ENCODE measurements at places on chromosomes 12 and 14.

DNA sequence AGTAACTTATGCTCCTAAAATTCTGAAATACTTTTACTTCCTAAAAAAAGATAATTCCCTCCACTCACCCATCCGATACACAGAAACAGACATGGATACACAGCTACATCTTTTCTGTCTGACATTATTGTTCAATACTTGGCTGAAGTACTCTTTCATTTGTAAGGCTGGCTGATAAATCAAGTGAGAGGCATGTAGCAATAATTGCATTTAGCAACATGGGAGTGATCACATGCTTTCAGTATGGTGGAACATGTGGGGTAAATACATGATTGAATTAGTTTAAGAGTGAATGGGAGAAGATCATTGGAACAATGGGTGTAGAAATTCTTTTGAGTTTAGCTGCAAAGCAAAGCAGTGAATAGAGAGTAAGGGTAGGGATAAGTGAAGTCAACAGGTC, 25.6 kb downstream of the PTPRQ start:
- no peak overlapping the region for H3K27ac ChIP-seq
- DNase-seq = no peak
- H3K27me3 ChIP-seq = no peaks in the 10 kb centered on the region
- H3K4me3 ChIP-seq = no peak overlapping the region
- H3K4me1 ChIP-seq = no peaks in the 10 kb centered on the region

DNA sequence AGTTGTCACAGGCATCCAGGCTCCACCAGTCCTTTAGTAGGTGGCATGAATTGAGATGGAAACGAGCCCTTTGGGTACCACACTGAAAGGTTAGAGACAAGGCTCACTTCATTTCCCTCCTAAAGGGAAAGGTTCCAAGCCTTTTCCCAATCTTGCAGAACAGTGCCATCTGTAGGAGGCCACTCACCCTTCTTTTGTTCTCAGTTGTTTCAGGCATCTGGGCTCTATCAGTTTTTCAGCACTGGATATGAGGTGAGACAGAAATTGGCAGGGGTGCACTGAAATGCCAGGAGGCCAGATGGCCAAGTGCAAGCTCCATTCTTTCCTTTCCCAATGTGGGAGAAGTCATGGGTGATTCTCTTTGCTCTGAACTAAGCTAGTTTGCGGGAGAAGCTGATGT, 15.2 kb downstream of the FBXO33 start:
- peaks cover 6% of the 10 kb centered on the region for H3K36me3 ChIP-seq
- peak; percentile 81 for DNase-seq
- H3K4me1 ChIP-seq = no peaks in the 10 kb centered on the region

DNA sequence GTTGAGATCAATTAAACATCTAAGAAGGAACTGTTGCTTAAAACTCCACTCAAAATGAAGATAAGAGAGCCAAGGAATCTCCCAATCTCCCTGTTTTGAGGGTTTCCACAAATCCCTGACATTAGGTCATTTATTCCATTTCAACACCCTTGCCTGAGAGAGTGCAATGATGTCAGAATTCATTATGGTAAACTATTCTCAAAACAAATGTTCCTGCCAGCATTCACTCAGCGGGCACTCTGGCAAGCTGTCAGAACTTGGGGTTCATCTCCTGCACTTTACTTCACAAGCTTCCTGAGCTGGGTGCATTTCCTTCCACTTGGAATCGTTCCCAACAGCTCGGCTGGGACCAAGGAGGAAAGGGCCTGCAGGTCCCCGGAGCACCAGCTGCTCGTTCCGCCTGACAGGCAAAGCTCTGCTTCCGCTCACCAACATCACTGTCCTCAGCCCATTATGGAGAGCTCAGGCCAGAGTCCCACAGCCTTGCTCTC, 117.8 kb downstream of the TTC7B start:
- H3K4me3 ChIP-seq = no peak overlapping the region
- no peak overlapping the region for H3K27ac ChIP-seq
- no peaks in the 10 kb centered on the region for H3K27me3 ChIP-seq
- H3K4me1 ChIP-seq = no peaks in the 10 kb centered on the region
- no peak for DNase-seq

DNA sequence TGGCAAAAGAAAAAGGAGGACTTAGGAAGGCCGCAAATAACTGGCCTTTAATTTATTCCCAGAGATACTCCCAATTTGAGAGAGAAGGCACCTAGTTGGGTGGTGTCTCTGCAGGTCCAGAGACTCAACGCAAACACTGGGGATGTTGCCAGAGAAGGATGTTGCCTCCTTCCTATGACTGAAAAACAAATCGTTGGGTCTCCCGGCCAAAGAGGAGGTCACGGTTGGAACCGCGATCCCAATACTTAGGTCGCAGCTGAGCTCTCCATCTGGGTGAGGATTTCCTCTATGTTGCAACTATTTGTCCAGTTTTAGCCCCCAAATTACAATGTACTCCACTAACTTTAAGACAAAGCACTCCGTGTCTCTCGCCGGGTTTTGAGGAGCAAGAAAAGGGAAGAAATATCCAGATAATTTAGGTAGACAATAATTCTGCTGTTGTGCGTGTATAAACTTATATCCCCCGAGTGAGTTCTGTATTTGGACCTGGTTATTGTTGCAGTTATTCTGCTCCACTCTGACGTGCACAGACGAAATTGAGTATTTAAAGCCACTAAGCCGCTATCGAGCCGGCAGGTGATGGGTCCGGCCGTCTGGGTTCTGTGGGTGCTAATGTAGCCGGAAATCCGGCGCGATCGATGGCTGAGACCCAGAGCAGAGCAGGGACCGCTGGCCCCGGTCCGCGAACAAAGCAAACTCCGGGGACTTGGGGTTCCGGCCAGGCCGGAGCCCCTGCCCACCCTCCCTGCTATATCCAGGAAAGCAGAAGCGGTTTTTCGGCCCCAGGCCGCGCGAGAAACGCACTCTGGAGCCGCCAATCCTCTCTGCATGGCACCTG, 5.7 kb downstream of the HOXC12 start:
- H3K36me3 ChIP-seq = no peaks in the 10 kb centered on the region
- H3K4me1 ChIP-seq = no peaks in the 10 kb centered on the region
- DNase-seq = peak; percentile 76
- H3K27me3 ChIP-seq = peaks cover 100% of the 10 kb centered on the region
- H3K4me3 ChIP-seq = no peak overlapping the region
- no peak overlapping the region for H3K27ac ChIP-seq

DNA sequence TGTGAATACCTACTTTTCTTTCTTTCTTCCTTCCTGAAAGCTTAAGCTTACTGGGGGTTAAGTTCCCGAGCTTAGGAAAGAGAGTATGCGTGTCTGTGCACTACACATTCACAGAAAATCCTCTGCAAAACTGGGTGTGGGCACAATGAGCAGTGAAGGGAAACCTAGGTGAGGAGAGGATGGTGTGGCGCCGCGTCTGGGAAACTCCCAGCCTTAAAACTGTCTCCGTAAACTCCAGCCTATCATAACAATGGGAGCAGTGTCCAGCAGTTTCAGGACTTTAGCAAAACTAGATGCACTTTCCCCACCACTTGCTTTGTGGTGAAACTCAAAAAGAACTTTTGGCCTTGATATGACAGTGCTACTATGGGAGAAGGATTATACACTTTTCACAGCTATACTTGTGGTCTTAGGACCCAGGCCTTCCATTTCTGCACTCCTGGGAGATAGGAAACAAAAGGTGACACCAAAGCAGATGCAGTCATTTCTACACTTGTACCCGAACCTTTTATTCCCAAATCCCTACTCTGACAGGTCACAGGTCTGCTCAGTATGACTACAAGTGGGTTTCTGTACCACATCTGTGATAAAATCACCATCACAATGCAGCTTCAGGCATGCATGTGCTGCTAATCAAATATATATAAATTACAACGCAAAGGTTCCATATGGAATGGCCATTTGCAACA, 10.4 kb downstream of the AKAP5 start:
- DNase-seq = no peak
- no peaks in the 10 kb centered on the region for H3K36me3 ChIP-seq
- no peak overlapping the region for H3K4me3 ChIP-seq
- H3K4me1 ChIP-seq = no peaks in the 10 kb centered on the region
- H3K27me3 ChIP-seq = no peaks in the 10 kb centered on the region

- H3K27ac ChIP-seq = no peak overlapping the region
- no peaks in the 10 kb centered on the region for H3K27me3 ChIP-seq
- H3K36me3 ChIP-seq = no peaks in the 10 kb centered on the region
- H3K4me1 ChIP-seq = no peaks in the 10 kb centered on the region
- no peak for DNase-seq
Observed at GRCh38 chr12:126027825-126028224, 962.6 kb downstream of the AACS start.

DNA sequence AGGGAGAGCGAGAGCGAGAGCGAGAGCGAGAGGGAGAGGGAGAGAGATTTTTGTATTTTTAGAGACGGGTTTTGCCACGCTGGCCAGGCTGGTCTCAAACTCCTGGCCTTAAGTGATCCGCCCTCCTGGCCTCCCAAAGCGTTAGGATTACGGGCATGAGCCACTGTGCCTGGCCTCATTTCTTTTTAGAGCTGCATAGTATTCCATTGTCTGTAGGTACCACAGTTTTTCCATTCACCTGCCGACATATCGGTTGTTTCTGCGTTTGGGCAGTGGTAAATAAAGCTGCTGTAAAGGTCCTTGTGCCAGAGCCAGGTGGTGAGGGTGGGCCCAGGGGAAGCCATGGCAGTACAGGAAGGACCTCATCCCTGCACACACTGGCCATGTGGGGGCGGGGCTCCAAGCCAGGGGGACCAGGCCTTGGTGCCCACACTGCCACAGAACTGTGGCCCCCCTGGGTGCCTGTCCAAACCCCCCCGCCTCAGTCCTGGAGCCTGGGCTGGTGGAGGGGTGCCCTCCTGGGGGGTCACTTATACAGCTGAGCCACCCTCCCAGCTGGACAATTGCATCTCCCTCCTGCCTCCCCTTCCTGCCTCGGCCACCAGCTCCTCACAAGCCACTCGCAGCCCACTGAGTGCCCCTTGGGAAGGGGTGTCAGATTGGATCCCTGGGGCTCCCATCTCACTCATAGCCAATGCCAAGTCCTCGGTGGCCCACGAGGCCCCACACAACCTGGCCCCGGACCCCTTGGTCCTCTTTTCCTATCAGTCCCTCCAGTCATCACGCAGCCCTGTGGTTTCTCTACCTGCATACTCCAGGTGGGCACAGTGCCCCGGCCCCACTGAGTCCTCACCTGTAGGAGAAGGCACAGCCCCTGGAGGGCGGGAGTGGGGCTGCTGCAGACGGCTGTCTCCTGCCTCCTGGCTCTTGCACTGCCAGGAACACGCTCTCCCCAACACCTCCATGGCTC, 1.7 kb upstream of the PUS1 start:
- DNase-seq = peak; percentile 75
- H3K27me3 ChIP-seq = no peaks in the 10 kb centered on the region
- no peak overlapping the region for H3K27ac ChIP-seq
- H3K36me3 ChIP-seq = peaks cover 13% of the 10 kb centered on the region
- no peak overlapping the region for H3K4me3 ChIP-seq

GRCh38 chr14:103509864-103510723, 12.5 kb downstream of the CKB start:
- H3K27me3 ChIP-seq = no peaks in the 10 kb centered on the region
- no peaks in the 10 kb centered on the region for H3K4me1 ChIP-seq
- no peak overlapping the region for H3K27ac ChIP-seq
- H3K4me3 ChIP-seq = no peak overlapping the region
- DNase-seq = peak; percentile 31

DNA sequence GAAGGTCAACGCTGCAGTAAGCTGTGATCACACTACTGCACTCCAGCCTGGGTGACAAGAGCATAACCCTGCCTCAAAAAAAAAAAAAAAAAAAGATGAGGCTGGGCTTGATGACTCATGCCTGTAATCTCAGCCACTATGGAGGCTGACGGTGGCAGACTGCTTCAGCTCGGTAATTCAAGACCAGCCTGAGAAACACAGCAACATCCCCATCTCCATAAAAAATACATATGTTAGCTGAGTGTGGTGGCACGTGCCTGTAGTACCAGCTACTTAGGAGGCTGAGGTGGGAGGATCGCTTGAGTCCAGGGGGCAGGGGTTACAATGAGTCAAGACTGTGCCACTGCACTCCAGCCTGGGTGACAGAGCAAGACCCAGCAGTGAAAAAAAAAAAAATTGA, 50.4 kb downstream of the GXYLT1 start:
- peak; percentile 73 for DNase-seq
- H3K36me3 ChIP-seq = peaks cover 35% of the 10 kb centered on the region
- H3K27me3 ChIP-seq = no peaks in the 10 kb centered on the region

GRCh38 chr12:105930557-105931503, 207.9 kb downstream of the NUAK1 start:
- no peaks in the 10 kb centered on the region for H3K36me3 ChIP-seq
- H3K4me3 ChIP-seq = no peak overlapping the region
- H3K27me3 ChIP-seq = no peaks in the 10 kb centered on the region
- peaks cover 3% of the 10 kb centered on the region for H3K4me1 ChIP-seq

- H3K27ac ChIP-seq = no peak overlapping the region
- H3K27me3 ChIP-seq = no peaks in the 10 kb centered on the region
- H3K4me1 ChIP-seq = no peaks in the 10 kb centered on the region
- no peak for DNase-seq
Observed at GRCh38 chr12:32052212-32052713, 54.4 kb upstream of the BICD1 start.

DNA sequence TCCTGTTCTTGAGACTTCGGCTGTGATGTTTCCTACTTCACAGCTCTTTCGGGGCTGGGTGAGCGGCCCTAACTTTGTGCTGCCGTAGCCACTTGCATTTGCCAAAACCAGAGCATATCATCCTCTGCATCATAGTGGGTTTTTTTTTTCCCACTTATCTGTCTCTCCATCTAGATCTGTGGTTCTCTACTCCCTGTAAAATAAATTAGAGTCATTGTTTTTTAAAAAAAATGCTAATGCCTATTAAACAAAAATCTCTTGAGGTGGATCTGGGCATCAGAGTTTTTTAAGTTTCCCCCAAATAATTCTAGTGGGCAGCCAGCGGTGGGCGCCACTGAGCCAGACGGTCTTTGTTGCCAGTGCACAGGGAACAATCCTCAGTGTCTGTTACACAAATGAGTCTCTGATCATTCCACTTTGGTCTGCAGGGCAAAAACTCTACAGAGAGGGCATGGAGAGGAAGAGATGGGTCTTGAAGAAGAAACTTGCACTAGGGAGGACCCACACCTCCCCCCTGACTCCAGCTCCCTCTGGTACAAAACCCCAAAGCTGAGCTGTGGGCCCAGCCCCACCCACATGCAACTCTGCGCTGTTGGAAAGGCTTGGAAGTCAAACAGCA, 62.4 kb upstream of the BCL2L14 start:
- H3K4me3 ChIP-seq = no peak overlapping the region
- no peaks in the 10 kb centered on the region for H3K27me3 ChIP-seq
- no peaks in the 10 kb centered on the region for H3K36me3 ChIP-seq
- peaks cover 4% of the 10 kb centered on the region for H3K4me1 ChIP-seq
- DNase-seq = peak; percentile 73

- H3K36me3 ChIP-seq = peaks cover 39% of the 10 kb centered on the region
- H3K27ac ChIP-seq = no peak overlapping the region
- no peak overlapping the region for H3K4me3 ChIP-seq
- H3K4me1 ChIP-seq = peaks cover 8% of the 10 kb centered on the region
- no peaks in the 10 kb centered on the region for H3K27me3 ChIP-seq
- DNase-seq = peak; percentile 60
Observed at GRCh38 chr12:121637231-121637914, 11.0 kb downstream of the ORAI1 start.

DNA sequence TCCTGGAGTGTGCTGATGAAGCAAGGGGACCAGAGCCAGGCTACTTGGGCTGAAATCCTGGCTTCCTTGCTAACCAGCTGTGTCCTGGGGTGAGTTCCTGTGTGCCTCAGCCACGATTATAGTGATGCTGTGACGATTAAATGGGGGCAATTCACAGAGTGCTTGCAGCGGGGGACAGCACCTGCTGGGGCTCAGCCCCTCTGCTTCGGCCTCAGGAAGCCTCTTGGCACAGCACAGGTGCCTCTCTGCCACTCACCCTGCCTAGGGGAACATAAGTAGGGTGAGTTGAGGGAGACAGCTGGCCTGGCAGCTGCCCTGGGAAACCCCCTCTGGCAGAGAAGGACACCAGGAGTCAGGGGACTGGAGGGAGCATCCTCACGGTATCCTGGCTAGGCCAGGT, 9.4 kb downstream of the KRT80 start:
- no peak overlapping the region for H3K27ac ChIP-seq
- H3K27me3 ChIP-seq = no peaks in the 10 kb centered on the region
- no peaks in the 10 kb centered on the region for H3K36me3 ChIP-seq

Measured in endodermal cell (in vitro differentiated cells).